ENCODE measurements at places on chromosomes 13 and 19. TPM values are rescaled to one million over a fixed set of nuclear protein-coding genes. Genes with fewer than 3 reads are reported as not detected.

- no peak for DNase-seq
Observed at GRCh38 chr13:26847281-26847680, 86.7 kb upstream of the GPR12 start.

Gene SYT5
- not detected for polyA plus RNA-seq

Gene SULT2A1
- polyA plus RNA-seq = not detected

Gene NFIX
- 9.8 TPM for polyA plus RNA-seq
